CD4-positive, alpha-beta memory T cell (primary cell): ENCODE measurements at places on chromosomes 3 and 15.

DNA sequence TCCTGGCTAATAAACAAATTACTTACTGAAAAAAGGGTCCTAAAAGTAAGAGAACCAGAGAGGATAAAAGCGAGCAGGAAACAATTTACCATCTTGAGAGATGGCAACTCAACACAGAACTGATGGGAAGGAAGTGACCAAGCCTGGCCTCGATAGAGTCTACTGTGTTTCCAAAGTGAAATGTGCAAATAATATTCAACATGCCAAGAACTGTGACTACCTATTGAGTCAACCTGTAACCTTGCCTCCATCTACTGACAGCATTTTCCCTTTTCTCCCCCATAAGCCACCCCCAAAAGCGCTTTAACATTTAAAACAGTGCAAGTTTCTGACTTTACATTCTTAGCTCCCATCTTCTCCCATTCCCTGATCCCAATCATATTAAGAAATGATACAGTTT lies 75.4 kb upstream of the PSMD6 start:
- DNase-seq: no peak

DNA sequence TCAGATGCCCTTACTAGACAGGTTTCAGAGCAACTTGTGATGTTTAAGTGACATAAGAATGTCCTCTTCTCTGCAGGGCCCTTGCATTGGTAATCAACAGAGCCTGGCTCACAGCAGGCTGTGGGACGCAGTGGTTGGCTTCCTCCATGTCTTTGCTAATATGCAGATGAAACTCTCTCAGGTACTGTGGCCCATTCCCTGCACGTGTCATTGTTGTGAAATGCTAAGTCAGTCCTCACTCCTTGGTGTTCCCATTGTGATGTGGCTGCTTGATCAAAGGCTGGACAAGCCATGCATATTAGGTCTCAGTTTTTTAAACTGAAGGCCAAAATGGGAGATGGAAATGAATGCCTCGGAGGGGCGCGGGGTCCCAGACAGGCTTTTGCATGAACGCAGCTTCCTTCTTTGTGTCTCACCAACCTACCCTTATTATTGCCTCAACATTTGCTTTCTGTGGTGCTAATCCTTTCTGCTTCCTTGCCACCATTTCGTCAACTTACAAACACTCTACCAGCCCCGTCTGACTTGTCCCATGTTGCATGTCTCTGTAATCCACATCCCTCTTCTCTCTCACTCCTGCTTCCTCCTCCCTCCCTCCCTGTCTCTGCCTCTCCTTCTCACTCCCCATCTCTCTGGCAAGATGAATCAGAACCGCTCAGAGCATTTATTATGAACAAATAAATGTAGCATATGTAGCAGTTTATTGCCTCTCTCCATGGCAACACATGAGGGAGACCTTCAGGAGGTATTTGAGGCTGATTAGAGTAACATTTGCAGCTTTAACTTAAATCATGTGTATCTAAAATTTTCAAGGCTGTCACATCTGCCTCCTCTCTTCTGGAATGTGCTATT lies 133.2 kb upstream of the CHRM5 start:
- DNase-seq: no peak

GRCh38 chr15:83178869-83179325 lies 28.7 kb downstream of the HDGFL3 start:
- no peak for DNase-seq

- DNase-seq: no peak
Measured at GRCh38 chr15:81338170-81339007, 14.4 kb upstream of the STARD5 start.

- no peak for DNase-seq
Measured at GRCh38 chr3:61955483-61955882, 394.1 kb downstream of the PTPRG start.

DNA sequence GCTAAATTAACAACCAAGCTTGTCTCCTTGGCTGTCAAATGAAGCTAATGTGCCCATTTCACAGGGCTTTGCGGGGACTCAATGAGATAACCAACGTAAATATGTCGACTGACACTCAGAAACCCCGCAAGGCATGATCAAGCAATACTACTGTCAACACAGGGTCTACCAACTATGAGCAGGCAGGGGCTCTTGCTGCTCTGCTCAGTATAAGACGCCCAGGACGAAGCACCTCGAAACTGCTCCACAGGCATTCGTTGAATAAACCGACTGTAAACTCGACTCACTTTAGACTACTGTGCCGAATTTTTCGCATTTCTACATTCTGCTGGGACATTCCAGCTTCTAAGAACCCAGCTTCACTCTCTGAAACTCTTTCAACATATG lies 55.0 kb downstream of the FEZF2 start:
- no peak for DNase-seq

- DNase-seq: no peak
Measured at GRCh38 chr3:173744479-173744878, 346.9 kb downstream of the NLGN1 start.

DNA sequence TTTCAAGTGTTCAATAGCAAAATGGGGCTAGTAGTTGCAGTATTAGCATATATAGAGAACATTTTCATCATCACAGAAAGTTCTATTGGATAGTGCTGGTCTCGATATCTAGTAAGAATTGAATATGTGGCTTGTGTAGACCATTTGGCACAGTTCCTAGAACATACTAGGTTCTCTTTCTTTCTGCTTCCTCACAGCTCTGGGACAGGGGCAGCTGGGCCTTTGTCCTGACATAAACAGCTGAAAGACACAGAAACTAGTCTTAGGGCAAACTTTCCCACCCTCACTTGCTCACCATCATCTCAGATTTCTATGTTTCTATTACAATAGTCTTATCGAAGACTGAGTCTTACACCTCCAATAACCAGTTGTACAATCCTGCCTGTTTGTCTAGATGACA lies 63.7 kb upstream of the DLG1 start:
- DNase-seq: no peak

- DNase-seq: no peak
Measured at GRCh38 chr3:125309476-125309875, 65.6 kb downstream of the ZNF148 start.

GRCh38 chr3:29004885-29005599 lies 275.8 kb upstream of the RBMS3 start:
- DNase-seq: no peak

- DNase-seq: no peak
Measured at GRCh38 chr3:17831366-17831765, 88.9 kb upstream of the TBC1D5 start.

DNA sequence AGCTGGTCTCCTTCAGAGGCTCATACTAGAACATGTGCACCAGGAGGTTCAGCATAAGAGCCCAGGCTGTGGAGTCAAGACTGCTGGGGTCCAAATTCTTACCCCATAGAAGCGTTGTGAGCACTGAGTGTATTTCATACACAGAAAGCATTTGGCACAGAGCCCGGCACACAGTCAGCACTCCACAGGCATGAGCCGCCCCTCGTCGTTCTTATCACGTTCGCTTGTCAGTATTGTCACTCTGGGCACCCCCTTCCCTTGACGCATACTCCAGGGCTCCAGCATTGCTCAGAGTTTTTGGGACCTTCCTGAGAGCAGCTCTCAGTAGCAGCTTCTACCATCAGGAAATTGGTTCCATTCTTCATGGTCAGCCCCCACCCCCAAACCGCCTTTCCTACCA lies 25.2 kb downstream of the CORO2B start:
- DNase-seq: no peak

DNA sequence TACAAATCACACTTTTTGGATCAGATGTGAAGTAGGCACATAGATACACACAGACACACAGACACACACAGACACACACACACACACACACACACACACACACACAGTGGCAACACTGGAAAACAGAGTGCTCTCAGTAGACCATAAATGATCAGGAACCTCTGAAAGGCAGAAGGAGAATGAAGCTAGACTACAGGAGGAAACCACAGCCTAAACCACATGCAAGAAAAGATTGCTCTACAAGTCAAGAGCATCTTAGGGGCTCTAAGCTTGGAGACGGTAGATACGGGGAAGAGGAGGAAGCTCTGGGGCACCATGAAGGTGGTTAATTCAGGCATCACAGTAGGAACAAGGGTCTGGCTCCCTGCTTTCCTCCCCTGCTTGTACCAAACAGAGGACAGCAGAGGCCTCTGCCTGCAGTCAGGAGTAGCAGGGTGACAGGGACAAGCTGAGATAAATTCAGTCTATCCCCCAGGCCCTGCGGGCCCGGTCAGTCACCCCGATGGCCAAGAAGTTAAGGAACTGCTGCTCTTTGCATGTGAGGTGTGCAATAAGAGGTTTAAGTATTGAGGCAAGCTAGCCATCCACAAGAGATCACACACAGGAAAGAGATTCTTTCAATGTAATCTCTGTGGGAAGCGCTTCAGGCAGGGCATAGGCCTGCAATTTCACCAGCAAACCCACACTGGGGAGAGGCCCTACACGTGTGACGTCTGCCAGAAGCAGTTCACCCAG lies 23.5 kb upstream of the ARPIN start:
- DNase-seq: peak; percentile 32

- no peak for DNase-seq
Measured at GRCh38 chr3:150744041-150744918, 18.7 kb downstream of the SIAH2 start.

GRCh38 chr3:74402821-74403220 lies 211.6 kb downstream of the CNTN3 start:
- DNase-seq: no peak

GRCh38 chr3:47379411-47379899 lies 1.4 kb upstream of the PTPN23 start:
- DNase-seq: no peak

DNA sequence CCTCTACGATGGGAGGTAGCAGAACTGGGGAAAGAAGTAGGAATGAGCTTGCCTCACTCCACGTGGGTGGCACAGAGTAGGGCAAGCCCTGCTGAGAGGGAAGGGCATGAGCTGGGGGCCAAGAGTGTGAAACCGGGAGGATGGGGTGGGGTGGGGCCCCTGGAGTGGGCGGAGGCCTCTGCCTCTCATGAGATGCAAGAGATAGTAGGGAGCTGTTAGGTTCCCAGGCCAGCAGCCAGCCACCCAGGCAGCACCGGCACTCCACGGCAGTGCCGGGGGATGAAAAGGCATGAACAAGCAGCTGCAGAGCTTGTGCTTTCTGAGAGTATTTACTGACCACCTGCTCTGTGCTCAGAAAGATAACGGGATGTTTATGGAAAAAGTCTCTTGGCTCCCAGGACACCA lies 24.4 kb upstream of the PLA2G4E start:
- DNase-seq: no peak

DNA sequence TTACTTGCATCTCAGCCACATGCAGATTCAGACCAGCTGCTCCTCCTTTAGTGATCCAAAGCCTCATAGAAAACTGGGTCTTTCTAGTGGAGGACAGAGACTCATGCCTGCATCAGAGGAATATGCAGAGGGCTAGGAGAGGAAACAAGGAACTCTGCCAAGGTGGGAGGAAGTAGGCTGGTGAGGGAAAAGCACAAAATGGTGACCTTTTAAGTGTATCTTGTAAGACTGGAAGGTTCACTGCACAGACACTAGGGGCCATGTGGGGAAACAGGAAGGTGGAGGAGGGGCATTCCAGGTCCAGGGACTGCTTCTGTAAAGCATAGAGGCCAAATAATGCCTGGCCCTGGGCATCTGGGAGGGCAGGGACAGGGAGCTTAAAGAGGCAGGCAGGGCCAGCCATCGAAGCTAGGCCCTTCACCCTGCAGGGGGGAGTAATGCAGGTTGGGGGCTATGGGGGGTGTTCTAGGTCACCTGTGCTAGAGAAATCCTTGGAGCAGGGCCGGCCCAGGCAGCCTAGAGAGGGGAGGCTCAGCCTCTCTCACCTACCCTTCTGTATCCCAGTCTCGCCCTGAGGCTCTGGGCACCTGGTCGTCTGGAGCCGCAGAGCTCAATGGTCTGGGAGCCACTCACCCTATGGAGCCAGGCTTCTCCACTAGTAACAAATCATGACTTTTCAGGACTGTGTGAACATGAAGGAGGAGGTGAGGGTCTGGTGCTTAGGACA lies 117.7 kb downstream of the DNAJB8 start:
- DNase-seq: no peak

DNA sequence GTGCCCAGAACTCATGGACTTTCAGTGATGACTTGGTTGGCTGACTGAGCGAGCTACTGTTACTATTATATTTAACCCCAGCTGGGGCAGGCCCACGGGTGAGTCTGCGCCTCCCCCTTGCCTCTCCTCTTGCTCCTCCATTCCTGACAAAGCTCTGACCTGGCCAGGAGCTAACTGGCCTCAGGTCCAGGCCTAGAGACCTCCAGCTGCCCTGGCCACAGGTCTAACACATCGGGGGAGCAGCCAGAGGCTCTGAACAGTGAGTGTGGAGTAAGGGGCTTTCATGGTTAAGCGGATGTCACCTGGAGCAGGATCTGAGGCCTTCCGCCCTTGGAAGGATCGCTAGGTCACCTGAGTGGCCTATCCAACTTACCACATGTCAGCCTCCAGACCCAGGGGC lies 96.3 kb upstream of the HERC1 start:
- DNase-seq: no peak

GRCh38 chr3:177571944-177572315 lies 374.6 kb upstream of the TBL1XR1 start:
- no peak for DNase-seq

DNA sequence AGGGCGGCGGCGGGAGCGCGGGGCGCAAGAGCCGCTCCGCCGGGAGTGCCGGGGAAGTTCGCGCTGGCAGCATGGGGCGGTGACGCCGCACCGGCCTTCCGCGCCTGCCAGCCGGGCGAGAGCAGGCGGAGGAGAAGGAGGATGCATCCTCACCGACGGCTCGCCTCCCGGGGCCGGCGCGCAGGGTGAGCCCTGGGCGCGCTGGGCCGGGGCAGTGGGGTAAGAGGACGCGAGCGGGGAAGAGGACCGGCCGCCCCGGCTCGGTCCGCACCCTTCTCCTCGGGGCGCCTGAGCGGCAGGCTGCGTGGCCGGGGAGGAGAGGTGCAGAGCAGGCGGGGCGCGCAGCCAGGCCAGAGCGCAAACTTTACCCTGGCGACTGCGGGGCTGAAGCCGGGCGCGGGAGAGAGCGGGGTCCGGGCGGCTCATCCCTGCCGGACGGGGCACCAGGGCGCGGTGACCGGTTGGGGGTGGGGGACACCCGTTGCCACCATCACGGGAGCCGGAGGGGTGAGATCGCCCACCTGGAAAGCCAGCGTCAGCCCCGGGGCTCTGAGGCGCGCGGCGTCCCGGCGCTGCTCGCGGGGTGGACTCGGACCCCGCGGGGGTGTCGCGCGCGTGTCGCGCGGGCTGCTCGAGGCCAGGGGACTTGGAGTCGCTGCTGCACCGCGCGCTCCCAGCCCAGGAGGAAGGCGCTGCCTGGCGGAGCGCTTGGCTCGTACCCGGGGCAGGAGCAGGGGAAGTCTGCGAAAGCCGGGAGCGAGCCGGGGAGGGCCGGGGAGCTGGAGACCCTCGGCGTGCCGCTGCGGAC lies 542 bp downstream of the GABRA5 start:
- DNase-seq: no peak

- peak; percentile 18 for DNase-seq
Measured at GRCh38 chr3:11250902-11251806, 21.0 kb upstream of the ATG7 start.

- DNase-seq: no peak
Measured at GRCh38 chr3:8756671-8757070, 12.7 kb downstream of the OXTR start.

GRCh38 chr15:69082021-69082502 lies 67.6 kb downstream of the NOX5 start:
- no peak for DNase-seq

GRCh38 chr3:187684880-187685279 lies 14.7 kb upstream of the SST start:
- no peak for DNase-seq

GRCh38 chr3:169148448-169149348 lies 514.8 kb downstream of the MECOM start:
- DNase-seq: no peak

- DNase-seq: no peak
Measured at GRCh38 chr15:27936164-27936563, 163.0 kb downstream of the OCA2 start.

GRCh38 chr15:57216288-57216687 lies 160.0 kb upstream of the CGNL1 start:
- DNase-seq: no peak
